ENCODE measurements at places on chromosomes 12 and 14.

- DNase-seq, result no peak
Measured at GRCh38 chr14:36520601-36521525, 831 bp upstream of the NKX2-1 start.

DNA sequence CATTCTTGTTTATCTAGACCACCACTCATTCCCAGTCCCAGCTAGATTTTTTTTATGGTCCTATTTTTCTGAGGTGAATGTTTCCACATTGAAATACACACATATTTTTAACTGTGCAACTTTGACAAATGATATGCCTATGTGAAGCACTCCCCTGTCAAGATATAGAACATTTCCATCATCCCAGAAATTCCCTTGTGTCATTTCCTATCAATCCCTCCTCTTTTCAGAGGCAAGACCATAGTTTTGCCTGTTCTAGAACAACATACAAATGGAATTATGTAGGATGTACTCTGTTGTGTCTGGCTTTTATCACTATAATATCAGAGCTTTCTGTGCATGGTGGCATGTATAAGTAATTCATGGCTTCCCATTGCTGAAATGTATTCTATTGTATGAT is 32.7 kb downstream of the TMEM19 start:
- no peak for DNase-seq

DNA sequence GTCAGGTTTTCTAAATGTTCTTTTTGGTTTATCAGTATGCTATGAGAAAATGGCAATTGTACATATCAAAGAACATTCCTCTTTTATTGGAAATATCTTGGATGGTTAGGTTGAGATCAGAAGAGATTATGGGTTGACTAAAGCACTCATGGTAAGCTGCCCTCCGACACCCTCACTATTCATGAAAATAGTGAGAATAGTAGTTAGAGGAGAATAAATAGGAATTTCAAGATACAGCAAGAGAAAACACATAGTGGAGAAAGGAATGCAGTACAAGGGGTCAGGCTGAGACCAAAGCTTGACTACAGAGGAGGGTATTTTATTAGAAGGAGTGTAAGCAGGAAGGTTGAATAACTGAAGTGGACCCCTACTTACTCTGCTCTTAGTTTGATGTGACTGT is 112.5 kb downstream of the PTPRQ start:
- no peak for DNase-seq

DNA sequence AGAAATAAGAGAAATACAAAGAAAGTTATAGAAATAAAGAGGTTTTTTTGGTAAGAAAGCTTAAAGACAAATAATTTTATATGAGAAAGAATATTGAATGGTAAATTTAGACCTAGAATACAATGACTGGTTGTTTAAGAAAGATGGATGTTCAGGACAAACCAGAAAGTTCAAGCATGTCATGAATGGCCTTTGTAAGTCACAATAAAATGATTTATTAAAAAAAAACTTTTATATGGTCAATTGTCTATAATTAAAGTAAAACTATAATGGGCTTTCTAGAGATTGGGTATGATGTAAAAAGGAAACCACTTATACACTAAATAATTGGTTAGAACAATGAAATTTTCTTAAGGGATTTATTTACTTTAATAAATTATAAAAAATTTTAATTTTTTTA is 19.8 kb upstream of the CAPRIN2 start:
- no peak for DNase-seq

GRCh38 chr14:60220917-60221316 is 28.1 kb upstream of the PPM1A start:
- no peak for DNase-seq

GRCh38 chr14:65500075-65500474 is 87.5 kb downstream of the FUT8 start:
- no peak for DNase-seq

DNA sequence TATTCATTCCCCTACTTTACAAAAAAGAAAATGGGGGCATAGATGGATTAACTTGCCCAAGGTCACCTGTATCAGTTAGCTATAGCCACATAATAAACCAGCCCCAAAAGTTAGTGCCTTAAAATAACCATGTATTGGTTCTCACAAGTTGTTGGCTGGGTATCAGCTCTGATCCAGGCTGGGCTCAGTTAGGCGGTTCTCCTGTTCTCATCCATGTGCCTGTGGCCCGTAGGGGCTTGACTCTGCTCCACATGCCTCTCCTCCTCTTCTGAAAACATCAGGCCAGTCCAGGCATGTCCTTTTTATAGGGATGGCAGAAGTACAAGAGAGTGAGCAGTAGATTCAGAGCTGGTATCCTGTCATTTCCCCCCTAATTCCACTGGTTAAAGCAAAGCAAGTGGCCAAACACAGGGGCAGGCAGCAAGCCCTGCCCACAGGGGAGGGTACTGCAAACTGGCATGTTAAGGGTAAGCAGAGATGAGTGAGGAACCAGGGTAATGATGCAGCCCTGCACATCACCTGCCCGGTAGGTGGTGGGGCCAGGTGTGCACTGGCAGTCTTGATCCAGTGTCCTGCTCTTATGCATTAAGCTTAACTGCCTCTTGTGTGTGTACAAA is 47.9 kb upstream of the TUNAR start:
- DNase-seq, result no peak

- no peak for DNase-seq
Measured at GRCh38 chr12:12221560-12221959, 45.3 kb downstream of the LRP6 start.

GRCh38 chr12:110775997-110776396 is 33.3 kb upstream of the PPP1CC start:
- DNase-seq, result no peak

GRCh38 chr12:121330692-121331091 is 21.5 kb downstream of the ANAPC5 start:
- DNase-seq, result no peak
